ENCODE measurements at places on chromosomes 3 and 15.

- DNase-seq, result no peak
Observed at GRCh38 chr3:120693439-120694171, 11.6 kb upstream of the HGD start.

DNA sequence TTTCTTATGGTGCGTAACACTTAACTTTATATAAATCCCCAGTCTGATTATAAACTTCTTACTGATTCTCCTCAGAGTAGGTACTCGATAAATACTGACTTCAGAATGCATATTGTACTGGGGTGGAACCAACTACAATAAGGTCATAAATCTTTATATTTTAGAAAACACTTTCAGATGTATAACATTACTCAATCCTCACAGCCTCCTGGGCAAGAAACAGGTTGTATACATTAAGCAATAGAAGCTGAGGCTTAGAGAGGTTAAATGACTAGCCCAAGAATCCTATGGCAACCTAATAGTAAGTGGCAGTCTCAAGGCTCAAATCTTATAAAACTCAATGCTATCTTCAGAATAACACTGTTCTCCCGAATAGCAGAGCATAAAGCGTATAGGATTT is 9.1 kb downstream of the VPS13C start:
- no peak for DNase-seq

GRCh38 chr3:98977520-98977919 is 76.0 kb upstream of the DCBLD2 start:
- DNase-seq, result no peak

GRCh38 chr3:119759962-119760361 is 21.9 kb upstream of the NR1I2 start:
- no peak for DNase-seq

DNA sequence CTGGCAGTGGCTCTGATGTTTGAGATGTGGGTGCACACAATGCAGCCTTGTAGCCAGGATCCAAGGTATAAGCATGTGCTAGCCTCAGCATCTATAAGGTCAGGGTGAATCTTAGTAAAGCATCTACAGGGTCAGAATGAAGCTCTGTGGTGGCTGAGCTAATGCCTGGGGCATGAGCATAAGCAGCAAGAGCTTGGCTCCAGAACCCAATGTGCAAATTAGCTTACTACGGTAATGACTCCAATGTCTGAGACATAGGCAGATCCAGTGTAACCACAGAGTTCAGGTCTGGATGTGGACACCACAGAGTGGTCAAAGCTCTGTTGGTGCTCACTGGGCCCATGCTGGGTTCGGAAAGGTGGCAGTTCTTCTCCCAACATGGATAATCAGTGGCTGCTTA is 304.5 kb upstream of the NECTIN3 start:
- DNase-seq, result no peak

DNA sequence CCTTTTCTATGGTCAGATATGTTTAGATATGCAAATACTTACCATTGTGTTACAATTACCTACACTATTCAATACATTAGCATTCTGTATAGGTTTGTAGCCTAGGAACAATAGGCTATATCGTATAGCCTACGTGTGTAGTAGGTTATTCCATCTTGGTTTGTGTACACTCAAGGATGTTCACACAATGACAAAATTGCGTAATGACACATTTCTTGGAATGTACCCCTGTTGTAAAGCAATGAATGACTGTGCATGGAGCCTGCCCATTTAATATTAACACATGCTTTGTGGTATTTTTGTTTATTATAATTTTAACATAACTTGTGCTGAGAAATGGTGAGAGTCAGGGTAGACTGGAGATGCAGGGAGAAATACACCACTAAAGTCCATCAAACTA is 154.9 kb downstream of the LEKR1 start:
- no peak for DNase-seq

DNA sequence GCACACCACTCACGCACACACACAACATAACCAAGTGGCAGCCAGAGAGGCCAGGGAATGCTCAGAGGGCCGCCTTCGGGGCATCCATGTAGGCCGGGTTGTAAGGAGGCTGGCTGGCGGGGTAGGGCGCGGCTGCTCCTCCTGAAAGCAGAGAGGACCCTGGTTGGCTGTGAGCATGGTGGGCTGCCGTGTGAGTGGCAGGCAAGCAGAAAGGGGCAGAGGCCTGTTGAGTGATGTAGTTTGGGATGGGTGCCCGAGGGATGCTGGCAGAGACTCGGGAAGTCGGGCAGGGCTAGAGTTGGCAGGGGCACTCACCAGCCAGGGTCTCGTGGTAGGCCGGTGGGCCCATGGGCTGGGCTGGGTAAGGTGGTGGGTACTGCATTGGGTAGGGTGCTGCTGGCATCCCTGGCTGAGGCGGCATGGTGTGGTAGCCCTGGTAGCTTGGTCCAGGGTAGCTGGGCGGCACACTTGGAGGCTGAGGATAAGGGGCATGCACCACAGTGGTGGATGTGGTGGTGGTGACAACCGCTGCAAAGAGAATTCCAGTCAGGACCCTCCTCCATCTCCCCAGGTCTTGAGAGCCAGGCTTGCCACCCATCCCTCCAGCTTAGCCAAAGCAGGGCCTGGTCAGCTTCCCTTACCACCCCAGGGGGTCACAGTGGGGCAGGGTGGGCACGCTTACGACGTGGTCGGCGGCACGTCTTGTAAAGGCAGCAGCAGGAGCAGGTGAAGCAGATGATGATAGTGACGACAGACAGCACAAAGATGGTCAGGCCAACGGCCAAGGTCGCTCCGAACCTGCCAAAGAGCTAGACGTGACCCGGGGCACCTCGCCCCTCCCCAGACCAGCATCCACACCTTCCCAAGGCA is 22.7 kb downstream of the ATRIP start:
- no peak for DNase-seq

- DNase-seq, result no peak
Observed at GRCh38 chr15:53758412-53758811, 1.1 kb downstream of the WDR72 start.

GRCh38 chr3:26449996-26450395 is 172.6 kb upstream of the LRRC3B start:
- no peak for DNase-seq

DNA sequence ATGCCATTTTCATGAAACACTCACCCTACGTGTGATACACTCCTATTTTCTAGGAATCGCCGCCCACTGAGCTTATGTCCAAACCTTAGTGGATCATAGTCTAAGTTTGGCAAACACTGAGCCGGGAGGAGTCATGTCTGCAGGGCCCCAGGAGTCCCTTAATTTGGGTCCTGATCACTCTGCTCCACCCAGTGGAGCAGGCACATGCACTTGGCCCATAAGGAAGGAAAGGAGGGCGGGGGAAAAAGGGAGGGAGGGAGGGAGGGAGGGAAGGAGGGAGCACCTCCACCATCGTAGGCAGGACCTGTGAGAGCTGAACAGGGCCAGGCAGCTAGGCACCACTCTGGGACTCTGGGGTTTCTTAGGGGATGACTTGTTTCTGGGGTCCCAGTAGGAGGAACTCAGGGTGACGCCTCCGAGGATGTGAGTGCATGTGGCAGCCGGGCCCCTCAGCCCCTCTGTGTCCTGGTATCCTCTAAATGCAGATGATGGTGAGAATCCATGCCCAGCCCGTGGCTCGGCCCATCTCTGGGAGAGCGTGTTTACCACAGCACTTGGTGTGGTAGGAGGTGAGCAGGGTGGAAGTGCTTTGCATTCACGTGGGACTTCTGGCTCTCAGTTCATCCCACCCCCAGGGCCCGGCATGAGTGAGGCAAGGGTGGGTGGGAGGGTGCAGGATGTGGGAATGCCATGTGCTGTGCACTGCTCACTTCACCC is 109.4 kb downstream of the KLF13 start:
- no peak for DNase-seq

DNA sequence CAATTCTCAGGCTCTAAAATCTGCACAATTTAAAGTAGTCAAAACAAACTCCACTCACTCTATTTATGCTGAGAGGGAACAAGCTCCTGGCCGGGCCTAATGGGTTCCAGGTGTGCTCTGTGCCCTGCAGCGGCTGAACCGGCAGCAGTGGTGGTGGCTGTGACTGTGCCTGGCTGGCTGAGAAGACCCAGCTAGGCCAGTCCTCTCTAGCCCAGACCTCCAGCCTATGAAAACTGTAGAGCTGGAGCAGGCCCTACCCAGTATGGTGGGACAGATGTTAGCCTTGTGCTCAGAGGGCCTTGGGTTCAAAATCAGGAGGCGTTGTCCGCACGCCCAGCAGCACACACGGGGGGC is 37.0 kb downstream of the EPHB3 start:
- no peak for DNase-seq

DNA sequence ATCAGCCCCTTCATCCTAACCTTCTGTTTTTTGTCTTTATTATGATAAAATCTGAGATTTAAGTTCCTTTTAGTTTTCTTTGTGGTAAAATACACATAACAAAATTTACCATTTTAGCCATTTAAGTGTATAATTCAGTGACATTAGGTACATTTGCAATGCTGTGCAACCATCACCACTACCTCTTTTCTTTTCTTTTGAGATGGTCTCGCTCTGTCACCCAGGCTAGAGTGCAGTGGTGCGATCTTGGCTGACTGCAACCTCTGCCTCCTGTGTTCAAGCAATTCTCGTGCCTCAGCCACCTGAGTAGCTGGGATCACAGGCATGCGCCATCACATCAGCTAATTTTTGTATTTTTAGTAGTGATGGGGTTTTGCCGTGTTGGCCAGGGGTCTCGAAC is 6.2 kb upstream of the RAB11A start:
- DNase-seq, result no peak

DNA sequence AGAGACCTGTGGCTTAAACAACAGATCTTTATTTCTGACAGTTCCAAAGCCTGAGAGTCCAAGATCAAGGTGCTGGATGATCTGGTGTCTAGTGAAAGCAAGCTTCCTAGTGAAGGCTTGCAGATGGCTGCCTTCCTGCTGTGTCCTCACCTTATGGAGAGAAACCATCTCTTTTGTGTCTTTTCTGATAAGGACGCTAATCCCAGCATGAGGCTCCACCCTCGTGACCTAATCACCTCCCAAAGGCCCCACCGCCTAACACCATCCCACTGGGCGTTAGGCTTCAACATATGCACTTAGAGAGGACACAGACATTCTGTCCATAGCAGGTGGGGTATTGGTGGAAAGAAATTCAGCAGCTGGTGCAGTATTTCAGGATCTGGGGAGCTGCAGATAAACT is 19.8 kb upstream of the LYSMD4 start:
- DNase-seq, result no peak

DNA sequence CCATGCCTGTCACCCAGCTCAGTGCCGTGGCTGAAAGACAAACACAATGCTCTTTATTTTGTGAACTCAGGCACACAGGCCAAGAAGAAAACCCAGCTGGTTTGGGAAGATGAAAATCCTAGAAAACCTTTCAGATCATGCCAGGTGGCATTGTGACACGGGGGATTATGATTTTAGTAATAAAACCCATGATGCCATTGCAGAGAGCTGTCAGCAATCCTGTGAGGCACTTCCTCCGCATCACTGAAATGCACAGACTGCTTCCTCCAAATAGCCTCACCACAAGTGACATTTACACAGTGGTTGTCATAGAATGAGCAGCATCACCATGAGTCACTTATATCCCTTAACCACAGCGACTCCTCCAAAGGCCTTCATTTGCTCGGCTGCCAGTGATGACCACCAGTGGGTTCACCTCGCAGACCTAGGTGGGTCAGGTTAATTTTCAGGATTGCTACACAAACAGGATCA is 22.7 kb downstream of the ABHD6 start:
- no peak for DNase-seq

GRCh38 chr15:73677146-73677607 is 7.0 kb upstream of the CD276 start:
- no peak for DNase-seq

DNA sequence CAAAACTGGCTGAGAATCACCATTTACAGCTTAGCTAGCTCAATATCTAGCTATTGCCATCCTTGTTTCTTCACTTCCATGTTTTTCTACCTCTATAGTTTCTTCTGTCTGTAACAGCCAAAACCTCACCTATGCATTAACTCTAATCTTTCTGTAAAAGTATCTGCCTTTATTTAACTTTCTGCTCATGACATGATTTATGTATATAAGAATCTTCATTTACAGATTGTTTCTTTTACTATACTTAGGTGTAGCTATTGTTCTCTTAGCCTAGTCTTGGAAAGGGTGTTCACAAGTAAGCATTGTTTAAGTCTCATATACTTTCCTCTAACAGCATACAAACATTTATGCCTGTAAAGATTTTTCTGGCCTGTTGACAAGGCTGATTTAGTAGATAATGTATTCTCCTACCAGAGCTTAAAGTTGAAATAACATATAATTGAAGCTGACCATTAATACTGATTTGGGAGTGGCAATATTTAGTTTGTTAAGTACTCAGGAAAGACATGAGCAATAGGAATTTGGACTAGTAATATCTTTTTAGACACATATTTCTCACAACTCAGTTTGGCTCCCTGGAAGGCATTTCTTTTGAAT is 9.4 kb downstream of the FILIP1L start:
- DNase-seq, result no peak

DNA sequence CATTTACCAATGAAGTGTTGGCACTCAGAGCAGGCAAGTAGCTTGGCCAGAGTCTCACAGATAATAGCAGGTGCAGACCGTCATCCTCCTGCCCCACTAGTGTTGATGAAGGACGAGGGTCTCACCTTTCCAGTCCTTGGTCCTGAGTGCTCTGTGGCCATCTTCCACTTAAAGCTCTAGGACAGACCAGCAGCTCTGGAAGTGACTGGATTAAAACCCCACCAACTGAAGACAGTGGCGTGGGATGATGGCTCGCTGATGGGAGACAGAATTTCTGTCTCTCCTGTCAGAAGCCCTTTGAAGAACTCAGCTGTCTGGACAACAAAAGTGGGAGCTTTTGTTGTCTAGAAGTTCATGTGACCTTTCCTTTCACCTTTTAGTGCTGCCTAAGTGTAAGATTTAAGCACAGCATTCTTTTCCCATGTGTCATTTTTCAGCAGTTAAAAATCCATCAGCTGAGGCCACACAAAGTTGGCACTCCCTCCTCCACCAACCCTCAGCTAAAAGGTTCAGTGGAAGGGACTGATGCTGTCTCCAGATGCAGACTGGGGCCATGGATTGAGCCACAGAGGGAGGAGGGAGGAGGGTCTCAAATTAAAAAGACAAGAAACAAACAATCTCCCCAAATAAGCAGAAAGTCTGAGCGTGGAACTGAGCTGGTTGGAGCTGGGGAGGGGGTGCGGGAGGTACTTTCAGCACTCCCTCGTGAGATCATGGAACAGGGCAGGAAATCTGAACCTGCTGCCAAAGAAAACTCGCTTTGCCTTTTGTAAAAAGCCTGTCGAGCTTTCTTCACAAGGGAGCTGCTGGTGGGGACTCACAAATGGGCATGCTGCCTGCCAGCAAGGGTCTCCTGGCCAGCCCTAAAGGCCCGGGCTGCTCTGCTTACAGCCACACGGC is 148.5 kb upstream of the CTDSPL start:
- DNase-seq, result no peak

DNA sequence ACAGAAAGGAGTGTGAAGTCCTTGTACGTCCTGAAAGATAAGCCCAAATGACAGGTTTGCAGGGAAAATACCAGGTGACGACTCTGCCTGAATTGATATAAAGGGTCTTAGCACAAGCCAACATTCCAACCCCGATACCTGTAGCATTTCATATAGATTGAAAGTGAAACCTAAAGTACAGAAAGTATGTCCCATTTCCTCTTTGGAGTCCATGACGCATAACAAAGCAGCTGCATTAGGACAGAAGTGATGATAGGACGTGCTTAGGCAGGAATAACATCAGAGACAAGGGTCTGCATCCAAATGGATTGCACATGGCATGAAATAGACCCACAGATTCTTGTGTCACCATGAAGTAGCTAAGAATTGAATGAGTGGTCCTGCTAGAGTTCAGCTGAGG is 187.0 kb upstream of the ROBO1 start:
- DNase-seq, result no peak
